ENCODE measurements at places on chromosomes 2 and 18.

GRCh38 chr2:166468124-166469024 lies 25.7 kb downstream of the SCN7A start:
- no peak for DNase-seq

DNA sequence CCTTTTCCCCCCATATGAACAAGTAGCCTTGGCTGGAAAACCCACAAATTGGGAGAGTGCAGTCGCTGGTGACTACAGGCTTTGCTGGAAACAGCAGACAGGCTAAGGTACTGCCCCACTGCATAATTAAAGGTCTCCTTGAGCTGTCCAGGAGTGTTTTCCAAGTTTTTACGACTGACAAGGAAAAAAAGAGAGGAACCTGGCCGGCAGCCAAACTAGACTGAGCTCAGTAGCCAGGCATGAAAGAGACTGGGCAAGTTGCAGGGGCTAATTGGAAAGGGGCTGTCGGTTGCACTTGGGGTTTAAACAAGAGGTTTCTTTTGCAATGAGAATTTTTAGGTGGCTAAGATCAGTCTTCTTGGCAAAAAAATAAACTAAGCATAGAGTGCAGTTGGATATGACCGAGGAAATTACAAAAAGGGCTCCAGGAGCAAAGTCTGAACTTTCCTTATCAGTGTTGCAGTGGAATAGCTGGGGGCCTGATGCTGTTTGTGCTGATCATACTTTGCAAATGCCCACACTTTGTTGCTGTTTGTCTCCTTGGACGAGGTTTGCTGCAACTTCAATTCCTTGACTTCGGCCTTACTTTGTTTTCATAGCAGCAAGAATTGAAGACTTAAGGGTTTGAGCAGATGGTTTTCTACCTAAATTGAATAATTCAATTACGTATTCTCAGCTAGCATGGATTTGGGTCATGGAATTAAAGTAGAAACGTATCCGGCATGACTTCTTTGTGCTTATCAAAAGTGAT lies 2.1 kb downstream of the GULP1 start:
- DNase-seq, result no peak

DNA sequence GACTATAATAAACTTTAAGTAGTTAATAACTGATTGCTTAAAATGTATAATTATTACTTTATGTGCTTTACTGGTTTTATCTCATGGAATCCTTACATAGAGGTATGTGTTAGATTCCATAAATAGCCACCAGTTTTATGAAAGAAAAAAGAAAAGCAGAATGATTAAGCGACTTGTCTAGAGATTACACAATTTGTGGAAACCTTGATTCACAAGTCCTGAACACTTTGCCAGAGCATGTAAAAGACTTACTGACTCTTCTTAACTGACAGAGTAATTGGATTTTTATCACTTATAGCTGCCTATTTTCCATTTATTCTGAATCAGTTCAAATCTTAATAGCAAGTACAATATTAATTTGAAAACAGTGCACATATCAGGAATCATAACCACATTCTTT lies 448.7 kb upstream of the NETO1 start:
- DNase-seq, result no peak

DNA sequence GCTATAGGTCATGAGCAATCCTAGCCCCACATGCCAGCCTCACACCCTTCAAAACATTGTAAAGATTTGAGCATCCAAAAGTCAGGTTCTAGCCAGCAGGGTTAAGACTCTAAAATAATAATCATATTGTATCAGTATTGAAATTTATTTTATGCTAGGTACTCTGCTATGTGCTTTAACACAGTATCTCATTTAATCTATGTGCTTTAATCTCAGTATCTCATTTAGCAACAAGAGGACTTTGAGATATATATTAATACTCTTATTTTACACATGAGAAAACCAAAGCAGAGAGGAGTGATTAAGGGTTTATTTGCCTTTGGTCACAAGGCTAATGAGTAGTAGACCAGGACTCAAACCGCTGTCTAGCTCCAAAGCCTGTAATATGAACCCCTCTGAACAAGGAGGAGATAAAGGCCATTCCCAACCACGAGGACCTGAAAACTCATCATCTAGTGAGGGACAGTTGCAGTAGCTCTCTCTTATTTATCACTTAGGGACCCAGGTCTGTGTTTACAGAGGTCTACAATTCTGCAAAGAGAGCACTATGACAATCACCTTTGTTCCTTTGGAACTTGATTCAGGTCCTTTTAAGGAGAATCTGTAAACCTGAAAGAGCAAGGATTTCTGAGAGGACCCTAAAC lies 116.5 kb upstream of the SERTAD2 start:
- DNase-seq, result no peak

- no peak for DNase-seq
These were observed 150.0 kb upstream of the EPB41L3 start for GRCh38 chr18:5693699-5694294.

- no peak for DNase-seq
These were observed 47.6 kb downstream of the RNF152 start for GRCh38 chr18:61845197-61845596.

GRCh38 chr2:3751251-3751650 lies 47.9 kb downstream of the DCDC2C start:
- DNase-seq, result no peak

DNA sequence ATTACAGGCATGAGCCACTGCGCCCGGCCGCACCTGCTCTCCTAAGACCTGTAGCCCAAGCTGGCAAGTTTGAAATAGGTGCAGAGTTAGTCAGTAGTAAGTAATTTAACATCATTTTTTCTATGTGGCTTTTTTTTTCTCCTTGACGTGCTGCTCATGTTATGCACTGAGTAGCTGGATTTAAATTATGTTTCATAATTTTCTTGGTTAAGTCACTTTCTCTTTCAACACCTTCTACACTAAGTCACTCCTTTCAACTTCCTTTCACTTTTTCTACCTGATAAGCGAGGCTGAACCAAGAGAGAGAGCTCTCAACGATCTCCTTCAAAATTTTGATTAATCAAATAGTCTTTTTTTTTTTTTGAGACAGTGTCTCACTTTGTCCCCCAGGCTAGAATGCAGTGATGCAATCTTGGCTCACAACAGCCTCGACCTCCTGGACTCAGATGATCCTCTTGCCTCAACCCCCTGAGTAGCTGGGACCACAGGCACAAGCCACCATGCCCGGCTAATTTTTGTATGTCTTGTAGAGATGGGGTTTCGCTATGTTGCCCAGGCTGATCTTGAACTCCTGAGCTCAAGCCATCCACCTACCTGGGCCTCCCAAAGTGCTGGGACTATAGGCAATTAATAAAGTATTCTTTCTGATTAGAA lies 13.1 kb downstream of the CASP8 start:
- DNase-seq, result no peak

DNA sequence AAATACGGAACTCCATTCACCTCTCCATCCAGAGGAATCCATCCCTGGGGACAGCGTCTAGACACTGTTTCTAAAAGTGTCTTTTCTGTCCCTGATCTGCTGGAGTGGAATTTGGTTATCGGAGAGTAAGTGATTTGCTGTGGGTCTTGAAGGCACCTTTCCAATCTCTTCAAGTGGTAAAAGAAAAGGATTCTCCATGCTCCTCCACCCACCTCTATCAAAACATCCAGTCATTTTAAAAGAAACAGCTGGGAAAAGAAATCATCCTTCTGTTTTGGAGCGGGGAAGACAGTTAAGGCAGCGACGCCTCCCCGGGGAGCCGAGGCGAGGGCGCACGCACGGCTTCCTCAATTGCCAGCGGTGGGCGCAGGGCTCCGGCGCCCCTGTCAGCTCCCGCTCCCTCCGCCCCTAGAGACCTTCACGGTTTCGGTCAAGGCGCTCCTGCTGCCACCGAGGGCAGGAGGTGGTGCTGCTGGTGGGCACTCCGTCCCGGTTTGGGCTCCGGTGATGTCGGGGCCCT lies 547 bp downstream of the SLC35F5 start:
- DNase-seq, result no peak

GRCh38 chr2:241901018-241901380 lies 31.5 kb downstream of the RTP5 start:
- DNase-seq, result no peak

DNA sequence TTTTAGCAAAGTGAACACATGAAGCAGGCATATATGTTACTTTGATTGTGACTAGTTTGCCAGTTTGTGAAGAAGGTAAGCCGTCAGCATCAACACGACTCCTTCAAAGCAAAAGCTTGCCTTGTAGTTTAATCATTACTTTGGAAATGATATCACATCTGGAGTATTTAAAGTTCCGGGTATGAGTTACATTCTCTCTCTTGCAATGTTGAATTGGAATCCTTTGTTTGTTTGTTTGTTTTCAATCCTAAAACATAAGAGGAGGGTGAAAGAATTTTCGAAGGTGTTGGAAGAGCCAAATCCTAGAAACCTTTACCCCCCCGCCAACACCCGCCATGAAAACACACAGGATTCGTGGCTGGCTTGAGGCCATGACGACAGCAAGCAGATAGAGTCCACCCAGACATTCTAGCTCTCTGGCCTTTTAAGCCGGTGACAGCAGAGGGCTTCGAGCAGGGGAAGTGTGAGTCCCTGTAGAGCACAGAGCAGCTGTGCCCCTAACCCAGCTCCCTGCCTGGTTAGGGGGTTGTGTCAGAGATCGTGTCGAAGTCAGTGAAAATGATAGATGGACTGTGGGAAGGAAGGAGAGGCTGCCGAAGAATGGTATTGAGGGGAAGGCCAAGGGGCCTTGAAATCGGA lies 103.8 kb upstream of the SMIM21 start:
- no peak for DNase-seq

DNA sequence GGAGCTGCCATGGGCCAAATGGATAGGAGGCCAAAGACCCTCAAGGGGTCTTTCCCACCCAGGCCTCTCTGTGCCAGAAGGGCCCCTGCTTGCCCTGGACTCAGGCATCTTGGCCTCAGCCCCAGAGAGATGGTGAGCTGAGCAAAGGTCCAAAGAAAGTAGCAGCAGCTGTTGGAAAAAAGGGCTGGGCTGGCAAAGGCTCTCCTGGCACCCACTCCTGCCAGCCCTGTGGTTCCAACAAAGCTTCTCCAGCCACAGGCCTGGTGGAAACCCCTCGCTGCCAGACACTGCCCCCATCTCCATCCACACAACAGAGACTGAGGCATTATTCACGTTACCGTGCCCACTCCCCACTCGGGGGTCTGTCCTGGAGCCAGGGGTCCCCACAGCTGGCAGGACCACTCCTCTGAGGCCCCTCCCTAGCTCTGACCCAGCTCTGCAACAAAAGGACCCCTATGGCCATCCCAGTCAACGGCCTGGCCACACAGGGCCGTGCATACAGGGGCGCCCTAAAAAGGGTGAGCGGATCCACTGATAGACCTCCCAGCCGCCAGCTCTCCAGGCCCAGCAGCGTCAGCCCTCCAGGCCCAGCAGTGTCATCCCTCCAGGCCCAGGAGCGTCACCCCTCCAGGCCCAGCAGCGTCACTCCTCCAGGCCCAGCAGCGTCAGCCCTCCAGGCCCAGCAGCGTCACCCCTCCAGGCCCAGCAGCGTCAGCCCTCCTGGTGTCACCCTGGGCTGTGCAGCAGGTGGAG lies 10.1 kb downstream of the BIN1 start:
- no peak for DNase-seq

- no peak for DNase-seq
These were observed 177.9 kb upstream of the SLC14A2 start for GRCh38 chr18:45437366-45437765.

GRCh38 chr2:209534228-209534627 lies 110.4 kb downstream of the MAP2 start:
- DNase-seq, result no peak

GRCh38 chr2:12613137-12613835 lies 103.5 kb upstream of the TRIB2 start:
- no peak for DNase-seq

DNA sequence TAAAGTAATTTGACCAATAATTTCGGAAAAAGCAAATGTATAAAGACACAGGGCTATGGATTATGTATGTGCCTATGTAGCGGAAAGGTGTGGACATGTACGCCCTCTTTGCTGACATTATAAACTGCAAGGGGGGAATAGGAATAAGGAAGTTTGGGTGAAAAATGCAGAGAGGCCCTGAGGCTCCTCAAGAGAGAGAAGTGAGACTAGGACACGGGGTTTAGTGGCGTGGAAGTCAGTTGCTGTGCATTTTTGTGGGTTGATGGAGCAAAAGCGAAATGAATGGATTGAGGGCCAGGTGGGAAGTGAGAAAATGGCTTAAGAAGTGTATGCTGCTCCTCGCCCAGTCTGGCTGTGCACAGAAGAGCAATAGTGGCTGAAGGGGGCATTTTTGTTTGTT lies 96.2 kb upstream of the B3GNT7 start:
- no peak for DNase-seq

GRCh38 chr2:190707726-190708125 lies 58.8 kb downstream of the NAB1 start:
- DNase-seq, result no peak

DNA sequence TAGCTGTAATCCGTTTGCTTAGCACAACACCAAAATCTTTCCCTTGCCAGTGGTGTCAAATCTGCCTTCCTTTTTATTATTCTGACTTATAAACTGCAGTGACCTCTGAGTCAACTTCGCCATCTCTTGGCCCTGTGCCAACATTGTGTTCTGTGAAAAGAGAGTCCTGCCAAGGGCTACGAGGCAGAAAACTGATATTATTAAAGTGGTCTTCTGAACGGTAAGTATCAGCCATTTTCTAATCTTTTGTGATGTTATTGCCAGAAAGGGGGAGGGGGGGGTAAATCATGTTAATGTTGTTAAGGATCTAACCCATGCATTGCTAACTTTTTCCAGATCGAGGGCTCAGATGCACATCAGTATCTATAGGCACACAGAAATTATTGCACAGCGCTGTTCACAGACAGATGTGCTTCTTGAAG lies 121.5 kb upstream of the LTBP1 start:
- no peak for DNase-seq

GRCh38 chr2:202194418-202194817 lies 44.0 kb downstream of the SUMO1 start:
- DNase-seq, result no peak

DNA sequence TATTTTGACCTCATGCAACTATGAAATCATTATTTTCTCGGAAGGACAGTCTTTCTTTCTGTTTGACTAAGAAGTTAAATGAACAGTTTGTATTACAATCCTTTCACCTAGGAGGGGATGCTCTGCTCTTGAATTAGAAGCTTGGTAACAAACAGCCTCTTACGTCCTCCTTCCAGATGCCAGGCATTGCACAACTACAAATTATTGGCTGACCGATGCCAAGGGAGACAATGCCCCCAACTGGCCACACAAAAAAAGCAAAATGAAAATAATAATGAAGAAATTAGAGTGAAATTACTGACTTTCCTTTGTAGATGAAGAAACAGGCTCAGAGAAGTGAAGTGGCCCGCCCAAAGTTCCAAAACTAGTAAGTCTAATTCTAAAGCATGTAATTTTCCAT lies 177.9 kb downstream of the CYRIA start:
- no peak for DNase-seq
